Thyroid gland (tissue), 4 donors: ENCODE measurements at places on chromosomes 3 and 15. TPM values are rescaled to one million over a fixed set of nuclear protein-coding genes. Genes with fewer than 3 reads are reported as not detected.

DNA sequence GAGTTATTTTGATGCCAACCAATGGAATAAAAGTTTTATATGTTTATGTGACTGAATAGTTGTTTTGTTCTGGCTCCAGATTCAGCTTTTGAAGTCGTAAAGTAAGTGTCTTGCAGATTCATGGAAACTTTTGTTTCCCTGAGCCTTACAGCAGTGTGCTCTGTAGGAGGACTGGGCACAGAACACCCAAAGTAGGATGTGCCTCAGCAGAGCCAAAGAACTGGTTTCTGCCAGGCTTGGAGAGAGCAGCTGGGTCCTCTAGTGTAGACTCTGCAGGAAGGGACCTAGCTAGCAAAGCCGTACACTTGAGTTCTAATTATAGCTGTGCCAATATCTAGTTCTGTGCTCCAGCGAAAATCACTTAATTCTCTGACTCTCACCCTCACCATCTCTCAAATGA lies 261.2 kb upstream of the DNAJC19 start:
- no peaks in the 10 kb centered on the region for H3K36me3 ChIP-seq
- no peak for DNase-seq
- H3K4me1 ChIP-seq, result no peaks in the 10 kb centered on the region
- H3K4me3 ChIP-seq, result no peak overlapping the region

DNA sequence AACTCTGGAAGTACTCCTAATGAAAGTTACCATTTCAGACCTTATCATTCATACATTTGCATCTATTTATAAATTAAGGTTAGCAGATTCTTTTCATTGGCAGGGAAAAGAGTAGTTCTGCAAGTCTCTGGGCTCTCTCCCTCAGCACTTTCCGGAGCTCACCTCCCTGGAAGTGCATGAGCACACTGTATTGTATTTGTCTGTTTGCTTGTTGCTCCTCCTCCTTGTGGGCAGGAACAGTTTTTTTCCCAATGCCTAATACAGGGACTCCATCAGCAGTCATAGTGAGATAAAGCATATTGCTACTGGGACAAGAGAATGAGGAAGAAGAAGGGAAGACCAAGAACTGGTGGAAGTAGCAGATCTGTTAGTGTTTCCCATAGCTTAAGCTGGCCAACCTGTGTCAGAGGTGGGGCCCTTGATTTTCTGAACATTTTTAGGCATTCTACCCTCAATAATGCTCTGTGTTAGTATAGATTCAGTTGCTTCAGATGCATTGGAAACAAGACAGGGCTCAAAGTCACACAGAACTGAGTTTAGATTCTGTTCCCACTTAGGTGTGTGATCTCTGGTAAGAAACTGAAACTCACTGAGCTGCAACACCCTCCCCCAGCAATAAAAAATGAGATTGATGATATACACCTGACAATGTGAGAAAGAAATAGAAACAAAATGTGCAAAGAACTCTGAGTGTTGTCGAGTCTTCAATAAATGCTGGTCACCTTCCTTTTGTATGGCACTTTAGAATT lies 407.8 kb downstream of the TUSC7 start:
- H3K27ac ChIP-seq, result no peak overlapping the region
- no peaks in the 10 kb centered on the region for H3K36me3 ChIP-seq
- H3K4me3 ChIP-seq, result no peak overlapping the region
- H3K4me1 ChIP-seq, result no peaks in the 10 kb centered on the region
- H3K27me3 ChIP-seq, result no peaks in the 10 kb centered on the region

DNA sequence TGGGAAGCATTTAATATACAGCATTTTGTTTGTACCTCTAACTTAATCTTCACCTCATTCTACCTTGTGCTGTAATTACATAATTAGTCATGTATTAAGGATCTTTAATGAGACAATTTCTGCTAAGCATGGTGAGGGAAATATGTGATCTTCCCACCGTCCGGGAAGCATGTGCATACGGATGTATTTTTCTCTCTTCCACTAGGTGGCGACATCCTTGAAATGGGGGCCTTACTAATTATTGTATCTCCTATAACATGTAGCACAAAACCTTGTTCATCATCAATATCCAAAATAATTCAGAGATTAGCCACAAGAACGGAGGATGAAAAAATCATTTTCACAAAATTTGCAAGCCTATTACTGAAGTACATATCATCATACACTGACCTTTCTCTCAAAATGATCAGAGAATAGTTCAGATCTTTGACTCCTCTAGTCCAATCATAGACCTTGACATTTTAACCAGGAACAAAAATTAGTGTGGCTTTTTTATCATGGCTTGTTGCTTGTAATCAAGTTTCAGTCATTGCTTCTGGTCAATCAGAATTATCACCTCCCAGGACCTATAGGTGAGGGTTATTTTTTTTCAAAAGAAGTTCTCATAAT lies 148.9 kb upstream of the GBE1 start:
- no peak overlapping the region for H3K4me3 ChIP-seq
- DNase-seq, result no peak
- no peaks in the 10 kb centered on the region for H3K36me3 ChIP-seq
- no peaks in the 10 kb centered on the region for H3K27me3 ChIP-seq
- H3K4me1 ChIP-seq, result no peaks in the 10 kb centered on the region

IL5RA gene
- total RNA-seq, result not detected

ESYT3 gene
- total RNA-seq, result 19.9 TPM
